Osteoblast (primary cell): ENCODE measurements at places on chromosomes 4 and X. TPM values are rescaled to one million over a fixed set of nuclear protein-coding genes. Genes with fewer than 3 reads are reported as not detected.

Gene ALAS2
- not detected in 2 replicates for total RNA-seq

Gene CT45A3
- total RNA-seq, result not detected in 2 replicates

Gene CT55
- total RNA-seq, result not detected in 2 replicates

DNA sequence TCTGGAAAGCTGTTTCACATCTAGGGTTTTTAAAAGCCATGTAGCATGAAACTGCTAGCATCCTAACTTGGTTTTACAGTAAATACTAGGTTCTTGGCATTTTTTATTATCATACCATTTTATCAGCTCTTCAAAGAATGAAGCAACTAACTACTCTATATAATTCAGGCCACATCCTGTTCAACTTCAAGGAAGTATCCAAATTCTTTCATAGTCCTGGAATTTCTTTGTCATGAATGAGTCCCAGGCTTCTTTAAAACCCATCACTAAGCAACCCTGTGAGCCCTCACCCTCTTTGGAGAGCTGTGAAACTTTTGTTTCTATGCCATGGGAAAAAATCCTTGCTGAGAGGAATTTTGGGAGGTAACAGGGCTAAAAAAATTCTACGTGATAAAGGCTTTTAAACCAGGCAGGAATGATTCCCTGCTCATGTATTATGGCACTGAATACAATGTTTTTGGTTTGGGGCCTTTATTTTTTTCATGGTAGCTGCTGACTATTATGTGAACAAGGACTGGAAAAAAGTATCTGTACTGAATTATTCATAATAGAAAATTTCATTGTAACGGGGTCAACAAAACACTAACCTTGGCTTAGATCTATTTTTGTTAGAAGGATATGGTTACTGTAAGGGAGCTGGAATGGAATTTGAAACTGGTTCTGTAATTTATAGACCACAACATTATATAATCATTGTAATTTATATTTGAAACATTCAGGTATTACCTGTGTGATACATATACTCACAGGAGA, 164.9 kb downstream of the DCTD start:
- peaks cover 4% of the 10 kb centered on the region for H3K36me3 ChIP-seq
- peak; percentile 72 for DNase-seq
- H3K4me3 ChIP-seq, result no peak overlapping the region
- peaks cover 10% of the 10 kb centered on the region for H3K4me1 ChIP-seq
- H3K27me3 ChIP-seq, result no peaks in the 10 kb centered on the region

GRCh38 chr4:155426953-155427352, 50.2 kb upstream of the MAP9 start:
- DNase-seq, result no peak
- no peaks in the 10 kb centered on the region for H3K36me3 ChIP-seq
- no peaks in the 10 kb centered on the region for H3K4me1 ChIP-seq
- H3K4me3 ChIP-seq, result no peak overlapping the region

- no peaks in the 10 kb centered on the region for H3K27me3 ChIP-seq
Observed at GRCh38 chr4:176054942-176055341, 10.7 kb upstream of the WDR17 start.

DNA sequence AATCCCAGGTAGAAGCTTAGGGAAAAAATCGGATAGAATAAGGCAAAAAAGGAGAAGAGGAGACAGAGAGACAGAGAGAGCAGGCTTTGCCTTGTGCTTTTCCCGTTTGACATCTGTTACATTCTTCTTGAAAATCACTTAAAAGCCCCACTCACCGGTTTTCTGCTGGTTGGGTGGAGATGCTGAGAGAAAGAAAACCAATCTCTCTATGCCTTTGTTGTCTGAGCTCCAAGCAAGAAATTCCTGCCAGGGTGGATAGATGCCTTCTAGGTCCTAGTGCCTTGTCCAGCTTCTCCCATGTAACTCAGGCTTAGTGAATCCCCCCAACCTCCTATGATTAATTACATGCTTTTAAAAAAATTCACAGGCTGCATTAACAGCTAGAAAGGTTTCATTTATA, at the start of gene DCX:
Gene DCX (minus strand): TSS at position 210 of the 400 bp plus-strand sequence. CDS start 1,794 bp downstream, outside the sequence.
- no peak within 1 kb of the TSS for H3K4me3 ChIP-seq
- no peaks in the 10 kb centered on the region for H3K27me3 ChIP-seq
- no peaks in the 10 kb centered on the region for H3K36me3 ChIP-seq
- DNase-seq, result no peak
- no peaks in the 10 kb centered on the region for H3K4me1 ChIP-seq
- H3K27ac ChIP-seq, result no peak within 1 kb of the TSS
